SHP77 (cell line): ENCODE measurements at places on chromosomes 16 and 17.
A peak's percentile ranks its signal among the peaks of the same experiment; 100 is the strongest.

DNA sequence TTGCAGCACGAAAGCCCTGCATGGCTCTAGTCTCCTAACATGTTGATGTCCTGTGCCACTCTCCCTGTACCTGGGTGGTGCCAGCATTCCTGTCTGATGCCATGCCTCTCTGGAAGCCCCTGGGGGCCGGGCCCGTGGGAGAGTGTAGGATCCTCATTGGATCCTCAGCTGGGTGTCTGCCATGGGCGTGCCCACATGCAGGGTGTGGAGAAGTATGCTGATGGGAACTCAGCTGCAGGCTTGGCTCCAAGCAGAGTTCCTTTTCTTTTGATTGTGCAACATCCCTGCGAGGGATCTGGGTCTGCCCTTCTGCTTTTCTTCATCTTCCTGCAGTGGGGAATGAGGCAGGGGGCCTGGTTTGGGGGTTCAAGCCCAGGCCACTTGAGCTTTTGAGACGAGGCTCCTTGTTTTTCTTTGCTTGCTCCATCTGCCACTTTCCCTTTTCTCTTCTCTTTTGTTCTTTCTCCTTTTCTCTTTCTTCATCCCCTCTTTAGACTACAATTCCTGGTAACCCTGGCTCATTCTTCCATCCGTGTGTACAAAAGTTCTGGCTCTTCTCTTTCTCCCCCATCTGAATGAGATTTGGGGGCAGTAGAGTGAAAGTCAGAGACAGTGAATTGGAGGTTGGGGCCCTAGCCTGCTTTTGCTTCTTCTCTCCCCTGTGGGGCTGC is 32.9 kb downstream of the KSR1 start:
- no peak for DNase-seq

DNA sequence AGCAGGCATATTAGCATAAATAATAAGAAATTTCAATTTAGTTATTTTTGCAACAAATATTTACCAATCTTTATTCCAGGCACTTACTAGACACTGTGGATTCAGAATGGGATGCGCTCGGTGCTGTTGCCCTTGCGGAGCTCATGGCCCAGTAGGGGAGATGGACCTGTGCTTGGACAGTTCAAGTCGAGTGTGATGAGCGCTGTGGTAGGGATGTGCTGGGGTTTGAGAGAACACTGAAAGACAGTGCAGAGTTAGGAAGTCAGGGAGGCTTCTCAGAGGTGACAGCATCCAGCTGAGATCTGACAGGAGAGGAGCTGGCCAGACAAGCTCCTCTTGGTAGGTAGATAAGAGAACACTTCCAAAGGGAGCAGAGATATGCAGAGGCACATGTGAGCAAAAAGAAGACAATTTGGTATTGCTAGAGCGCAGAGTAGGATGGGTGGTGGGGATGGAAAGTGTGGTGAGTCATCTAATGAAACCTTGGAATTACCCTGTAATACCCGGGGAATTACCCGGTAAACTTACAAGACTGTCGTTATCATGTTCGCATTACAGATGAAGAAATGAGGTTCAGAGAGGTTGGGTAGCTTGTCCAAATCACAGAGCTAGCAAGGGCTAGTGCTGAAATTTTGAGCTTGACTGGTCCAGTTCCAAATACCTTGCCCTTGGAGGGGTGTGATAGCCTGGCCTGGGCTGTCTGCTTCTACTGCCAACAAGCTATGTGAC is 298.1 kb upstream of the N4BP1 start:
- DNase-seq: no peak

DNA sequence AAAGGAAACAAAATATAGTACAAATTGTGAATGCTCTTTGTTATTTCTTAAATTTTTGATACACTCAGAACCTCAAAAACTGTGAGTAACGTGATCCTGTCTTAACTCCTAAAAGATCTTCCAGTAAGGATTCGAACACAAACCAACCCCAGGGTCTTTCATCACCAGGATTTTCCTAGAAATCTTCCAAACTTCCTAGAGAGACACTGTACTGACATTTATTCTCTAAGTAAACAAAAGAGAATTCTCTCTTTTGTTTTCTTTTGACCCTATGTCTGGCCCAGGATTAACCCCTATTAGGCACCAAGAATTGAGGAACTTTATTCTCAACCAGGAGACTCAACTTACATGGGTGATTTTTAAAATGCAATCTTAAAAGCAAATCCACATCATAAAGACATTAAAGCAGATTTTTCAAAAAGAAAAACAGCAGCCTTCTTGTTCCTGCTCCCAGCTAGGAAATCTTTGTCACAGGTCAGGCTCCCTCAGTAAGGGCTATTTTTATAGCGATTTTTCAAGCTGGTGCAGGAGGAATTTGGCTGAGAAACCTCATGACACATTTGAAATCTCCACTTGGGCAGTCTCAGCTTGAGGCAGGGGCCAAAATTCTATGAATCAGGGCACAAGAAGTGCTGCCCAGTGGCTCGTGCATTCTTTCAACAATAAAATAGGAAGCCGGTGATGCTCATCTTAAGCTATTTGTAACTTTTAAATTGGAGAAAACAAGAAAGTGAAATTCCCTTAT is 6.2 kb upstream of the SMG1 start:
- DNase-seq: no peak

- DNase-seq: no peak
Observed at GRCh38 chr17:3613124-3613523, 3.9 kb upstream of the TRPV1 start.

DNA sequence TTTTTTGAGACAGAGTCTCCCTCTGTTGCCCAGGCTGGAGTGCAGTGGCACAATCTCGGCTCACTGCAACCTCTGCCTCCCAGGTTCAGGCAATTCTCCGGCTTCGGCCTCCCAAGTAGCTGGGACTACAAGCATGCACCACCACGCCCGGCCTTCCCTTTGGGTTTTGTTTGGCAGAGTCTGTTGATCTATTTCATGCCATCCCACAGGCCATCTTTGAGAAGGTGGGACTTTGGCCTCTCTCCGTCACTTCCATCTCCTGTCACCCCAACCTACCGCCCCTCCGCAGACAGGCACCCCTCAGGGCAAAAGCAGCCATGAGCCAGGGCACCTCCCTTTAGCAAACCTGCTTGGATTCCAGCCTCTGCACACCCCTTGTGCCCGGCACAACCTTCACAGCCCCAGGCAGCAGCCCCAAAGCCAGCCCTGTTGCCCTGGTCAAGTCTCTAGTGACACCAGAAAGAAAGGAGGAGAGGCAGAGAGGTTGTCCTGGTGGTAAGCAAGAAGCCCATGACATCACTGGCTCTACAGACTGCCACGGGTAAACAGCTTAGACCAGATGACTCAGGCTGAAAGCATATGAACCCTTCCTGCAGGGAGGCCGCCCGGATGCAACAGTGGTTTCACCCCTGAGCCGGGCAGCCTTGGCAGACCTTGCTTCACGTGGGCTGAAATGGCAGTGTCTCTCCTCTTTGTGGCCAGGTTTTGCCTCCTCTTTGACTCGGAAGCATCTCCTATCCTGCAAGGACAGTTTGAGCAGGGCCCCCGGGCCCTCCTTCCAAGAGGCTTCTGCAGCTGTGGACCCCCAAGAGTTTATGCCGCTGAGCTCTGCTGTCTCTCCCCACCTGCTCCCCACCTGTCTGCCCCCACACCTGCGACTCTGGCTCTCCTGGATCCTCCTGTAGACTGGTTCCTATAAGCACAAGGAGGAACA is 8.1 kb upstream of the TIMP2 start:
- DNase-seq: peak; percentile 82

DNA sequence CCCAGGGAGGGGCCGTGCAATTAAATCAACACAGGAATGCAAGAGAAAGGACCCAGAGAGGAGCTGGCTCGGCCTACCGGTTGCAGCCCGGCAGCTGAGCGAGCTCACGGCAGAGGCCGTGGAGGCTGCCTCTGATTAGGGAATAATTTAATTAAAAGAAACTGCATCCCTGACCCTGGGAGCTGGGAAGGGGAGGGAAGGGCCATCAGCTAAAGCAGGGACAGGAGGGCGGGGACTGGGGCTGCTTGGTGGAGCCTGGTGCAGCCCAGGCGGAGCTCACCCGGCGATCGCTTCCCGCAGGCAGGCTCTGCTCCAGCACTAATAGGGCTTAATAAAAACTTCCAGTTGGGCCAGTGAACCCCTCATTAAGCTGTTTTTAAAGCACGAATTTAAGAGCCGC is 43.4 kb downstream of the LMF1 start:
- no peak for DNase-seq

DNA sequence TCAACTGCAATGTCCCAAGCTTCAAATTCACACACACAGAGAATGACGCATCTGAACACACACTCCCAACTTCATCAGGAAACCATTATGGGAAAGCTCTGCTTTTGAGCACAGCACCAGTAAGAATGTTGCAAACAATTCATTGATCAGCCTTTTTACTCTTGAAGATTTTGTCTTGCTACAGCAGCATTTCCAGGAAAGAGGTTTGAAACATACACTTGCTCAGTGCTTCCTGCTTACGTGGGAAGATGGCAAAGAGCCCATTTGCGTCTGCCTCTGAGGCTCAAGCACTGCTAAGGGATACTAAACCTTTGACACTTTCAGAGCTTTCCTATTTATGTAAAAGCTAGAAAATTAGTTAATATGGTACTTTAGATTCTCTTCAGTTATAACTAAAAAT is 77.2 kb upstream of the MON1B start:
- no peak for DNase-seq

GRCh38 chr16:90072442-90073105 is 4.6 kb downstream of the PRDM7 start:
- DNase-seq: no peak

DNA sequence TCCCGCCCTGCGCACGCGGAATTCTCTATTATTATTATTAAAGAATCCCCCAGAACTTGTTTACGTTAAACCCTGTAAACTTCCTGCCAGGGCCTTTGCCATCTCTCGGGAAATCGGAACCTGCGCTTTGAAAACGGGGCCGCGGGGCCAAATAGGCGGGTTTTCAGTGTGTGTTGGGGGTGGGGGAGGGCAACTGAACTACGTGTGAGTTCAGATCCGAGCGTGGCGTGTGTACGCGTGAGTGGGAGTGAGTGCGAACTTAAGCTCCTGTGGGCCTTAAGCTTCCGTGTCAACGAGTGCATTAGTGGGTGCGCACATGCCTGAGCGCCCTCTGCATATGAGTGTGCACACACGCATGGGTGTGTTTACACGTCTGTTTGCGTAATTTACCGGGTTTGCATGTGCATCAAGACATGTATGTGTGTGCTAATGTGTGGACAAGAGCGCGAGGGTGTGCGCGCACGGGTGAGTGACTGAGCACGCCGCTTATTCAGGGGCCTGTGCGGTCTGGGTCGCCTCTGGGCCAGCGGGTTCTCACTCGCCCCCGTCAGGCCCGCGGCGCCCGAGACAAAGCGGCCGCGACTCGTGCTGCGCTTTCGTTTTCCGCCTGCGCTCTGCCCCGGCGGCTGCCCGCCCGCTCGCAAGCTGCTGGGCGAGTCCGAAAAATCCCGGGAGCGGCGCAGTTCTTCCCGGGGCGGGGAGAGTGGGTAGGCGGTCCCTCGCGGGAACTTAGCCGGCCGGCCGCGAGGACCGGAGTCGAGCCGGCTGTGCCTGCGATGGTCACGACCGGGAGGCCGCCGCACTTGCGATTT is 1.2 kb upstream of the FOXF1 start:
- DNase-seq: no peak

GRCh38 chr17:1025733-1026598 is 29.0 kb downstream of the TIMM22 start:
- no peak for DNase-seq

- DNase-seq: no peak
Observed at GRCh38 chr16:46975165-46975564, 1.7 kb upstream of the DNAJA2 start.

DNA sequence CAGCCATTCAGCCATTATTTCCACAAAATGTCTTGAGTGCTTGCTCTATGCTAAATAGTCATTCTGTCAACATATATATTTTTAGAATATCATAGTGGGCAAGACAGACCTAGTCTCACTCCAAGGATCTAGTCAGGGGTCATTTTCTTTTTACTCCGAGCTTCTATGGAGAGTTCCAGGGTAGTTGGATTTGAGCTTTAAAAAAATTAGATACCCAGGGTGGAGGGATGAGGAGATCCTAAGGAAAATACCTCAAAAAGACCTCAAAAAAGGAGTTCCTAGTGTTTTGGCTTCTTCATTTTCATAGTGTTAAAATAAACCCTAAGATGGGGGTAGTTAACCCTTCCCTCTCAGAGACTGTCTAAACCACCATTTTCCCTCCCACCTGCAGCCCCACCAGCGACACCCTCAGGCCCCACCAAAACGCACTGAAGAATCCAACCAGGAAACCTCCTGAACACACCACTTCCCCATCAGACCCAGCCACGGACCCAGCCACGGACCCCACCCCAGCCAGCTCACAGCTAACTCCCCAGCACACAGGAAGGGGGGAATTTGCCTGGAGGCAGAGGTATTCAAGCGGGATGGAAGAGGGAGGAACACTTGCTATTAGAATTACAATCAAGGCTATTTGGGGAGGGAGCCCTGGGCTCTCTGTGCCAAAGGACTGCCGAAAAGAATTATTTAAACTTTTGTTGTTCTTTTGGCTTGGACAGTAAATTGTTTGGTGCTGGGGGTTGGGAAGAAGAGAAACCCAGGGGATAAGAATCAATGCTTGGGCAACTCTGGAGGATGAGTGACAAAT is 2.2 kb downstream of the ETV4 start:
- no peak for DNase-seq

DNA sequence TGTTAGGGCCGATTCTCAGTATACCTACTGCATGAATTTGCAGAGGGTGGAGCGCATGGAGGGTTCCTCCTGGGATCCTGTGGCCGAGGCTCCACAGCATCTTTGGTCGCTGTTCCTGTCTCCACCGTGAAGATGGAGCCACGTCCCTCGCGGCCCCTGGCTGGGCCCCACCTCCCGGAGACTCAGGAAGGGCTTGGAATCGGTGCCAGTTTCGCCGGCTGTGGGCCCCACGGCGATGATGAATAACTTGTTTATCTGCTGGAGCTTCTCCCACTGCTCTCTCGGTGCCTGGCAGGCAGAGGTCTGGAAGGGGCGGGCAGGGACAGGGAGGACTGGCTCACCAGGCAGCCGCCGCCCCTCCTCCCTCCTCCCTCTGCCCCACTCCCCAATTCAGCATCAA is 8.1 kb downstream of the SLC5A11 start:
- no peak for DNase-seq

GRCh38 chr17:1034652-1035210 is 37.8 kb downstream of the TIMM22 start:
- no peak for DNase-seq

- no peak for DNase-seq
Observed at GRCh38 chr17:39953471-39953888, 9.3 kb upstream of the GSDMA start.

DNA sequence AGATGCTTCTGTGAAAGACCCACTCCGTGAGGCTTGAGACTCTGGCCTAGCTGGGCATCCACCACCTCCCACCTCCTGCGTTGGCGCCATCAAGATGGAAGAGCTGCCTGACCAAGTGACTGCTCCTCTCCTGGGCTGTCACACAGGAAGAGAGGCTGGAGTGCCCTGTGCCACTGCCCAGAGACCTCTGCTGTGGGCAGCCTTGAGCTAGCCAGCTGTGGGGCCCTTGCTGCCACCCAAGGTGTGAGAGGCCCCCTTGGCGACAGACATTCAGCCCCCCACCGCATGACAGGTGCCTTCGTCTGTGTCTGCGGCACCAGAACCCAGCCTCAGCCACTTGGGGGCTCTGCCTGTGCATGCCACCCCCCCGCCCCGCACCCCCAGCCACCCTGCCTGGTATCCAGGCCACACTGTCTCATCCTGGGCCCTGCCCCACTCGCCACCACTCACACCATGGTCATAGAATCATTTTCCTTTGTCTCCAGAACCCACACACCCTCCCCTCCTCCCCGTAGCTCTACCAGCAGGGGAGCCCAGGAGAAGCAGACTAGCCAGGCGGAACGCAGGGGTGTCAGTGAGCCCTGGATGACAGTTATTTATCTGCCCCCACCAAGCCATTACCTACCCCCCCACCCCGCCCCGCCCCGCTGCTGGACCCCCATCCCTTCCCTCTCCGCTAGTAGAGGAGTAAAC is 120.9 kb upstream of the LHX1 start:
- DNase-seq: no peak
